ENCODE measurements at places on chromosomes 4 and X. TPM values are rescaled to one million over a fixed set of nuclear protein-coding genes. Genes with fewer than 3 reads are reported as not detected.

Gene CXCL3
- 3.6 TPM for total RNA-seq

Gene TEC
- 8.3 TPM for total RNA-seq

Gene CLNK
- not detected for total RNA-seq

Gene MAGEA9
- total RNA-seq, result not detected

Gene CT83
- total RNA-seq, result not detected

Gene MAGEH1
- total RNA-seq, result 15.8 TPM

Gene VGLL1
- not detected for total RNA-seq

Gene SSX3
- not detected for total RNA-seq

Gene CLDN22
- total RNA-seq, result not detected

Gene TEX13C
- total RNA-seq, result 0.07 TPM

Gene LEF1
- 0.73 TPM for total RNA-seq

Gene PGRMC1
- 380 TPM for total RNA-seq

Gene N4BP2
- total RNA-seq, result 46.3 TPM

Gene STIM2
- total RNA-seq, result 13.1 TPM

Gene F11
- 2.1 TPM for total RNA-seq

Gene CDKL2
- total RNA-seq, result 1.8 TPM

Gene GPM6B
- 95.4 TPM for total RNA-seq

Gene OTUD6A
- total RNA-seq, result 0.17 TPM

Measured in GM23338 (cell line).